ENCODE measurements at places on chromosomes 2 and 18.

DNA sequence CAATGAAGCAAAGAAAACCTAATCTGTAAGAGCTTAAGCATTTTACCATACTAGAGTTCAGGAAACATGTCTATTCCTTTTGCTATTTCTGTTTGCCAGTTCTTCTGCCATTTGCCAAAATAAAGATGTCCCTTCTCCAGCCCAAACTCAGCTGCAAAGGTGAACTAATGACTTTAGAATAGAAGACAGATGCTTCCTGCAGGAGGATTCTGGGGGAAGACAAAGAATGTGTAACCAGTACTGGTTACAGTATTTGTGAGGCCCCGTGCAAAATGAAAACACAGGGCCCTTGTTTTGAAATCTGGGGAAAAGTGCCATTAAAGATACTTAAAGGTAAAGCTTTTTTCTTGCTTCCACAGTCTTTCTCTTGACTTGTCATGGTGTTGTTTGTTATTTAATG is 34.3 kb upstream of the MTX2 start:
- DNase-seq, result no peak

DNA sequence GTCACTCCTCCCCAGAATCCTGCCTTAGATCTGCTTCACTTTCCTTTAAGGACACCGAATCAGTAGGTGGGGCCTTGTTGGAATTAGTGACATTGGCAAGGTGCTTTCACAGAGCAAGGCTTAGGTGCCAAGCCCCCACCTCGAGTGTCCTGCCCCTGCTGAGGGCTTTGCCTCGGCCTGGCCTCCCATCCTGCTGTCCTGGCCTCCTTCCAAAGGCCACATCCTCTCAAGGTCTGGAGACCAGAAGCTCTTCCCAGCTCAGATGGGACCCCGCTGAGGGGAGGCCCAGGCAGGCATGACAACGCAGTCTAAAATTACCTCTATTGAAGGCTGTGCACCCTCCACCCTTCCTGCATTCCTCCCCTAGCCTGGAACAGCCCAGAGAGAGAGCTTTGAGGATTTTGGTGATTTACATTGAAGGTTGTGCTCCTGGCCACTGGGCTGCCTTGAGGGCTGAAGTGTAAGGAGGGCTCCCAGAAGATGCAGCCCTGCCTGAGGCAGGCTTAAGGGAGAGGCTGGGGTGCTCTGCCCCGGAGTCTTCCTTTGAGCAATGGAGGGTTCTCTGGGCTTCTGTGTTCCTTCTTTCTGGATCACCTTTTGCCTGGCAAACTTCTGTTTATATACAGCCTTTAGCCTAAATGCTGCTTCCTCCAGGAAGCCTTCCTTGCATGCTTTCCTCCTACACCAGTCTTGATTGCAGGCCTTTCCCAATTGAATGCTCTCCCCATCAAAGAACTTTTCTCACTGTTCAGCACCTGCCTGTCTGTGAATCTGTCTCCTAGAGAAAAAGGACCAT is 154.4 kb downstream of the DDX1 start:
- no peak for DNase-seq

DNA sequence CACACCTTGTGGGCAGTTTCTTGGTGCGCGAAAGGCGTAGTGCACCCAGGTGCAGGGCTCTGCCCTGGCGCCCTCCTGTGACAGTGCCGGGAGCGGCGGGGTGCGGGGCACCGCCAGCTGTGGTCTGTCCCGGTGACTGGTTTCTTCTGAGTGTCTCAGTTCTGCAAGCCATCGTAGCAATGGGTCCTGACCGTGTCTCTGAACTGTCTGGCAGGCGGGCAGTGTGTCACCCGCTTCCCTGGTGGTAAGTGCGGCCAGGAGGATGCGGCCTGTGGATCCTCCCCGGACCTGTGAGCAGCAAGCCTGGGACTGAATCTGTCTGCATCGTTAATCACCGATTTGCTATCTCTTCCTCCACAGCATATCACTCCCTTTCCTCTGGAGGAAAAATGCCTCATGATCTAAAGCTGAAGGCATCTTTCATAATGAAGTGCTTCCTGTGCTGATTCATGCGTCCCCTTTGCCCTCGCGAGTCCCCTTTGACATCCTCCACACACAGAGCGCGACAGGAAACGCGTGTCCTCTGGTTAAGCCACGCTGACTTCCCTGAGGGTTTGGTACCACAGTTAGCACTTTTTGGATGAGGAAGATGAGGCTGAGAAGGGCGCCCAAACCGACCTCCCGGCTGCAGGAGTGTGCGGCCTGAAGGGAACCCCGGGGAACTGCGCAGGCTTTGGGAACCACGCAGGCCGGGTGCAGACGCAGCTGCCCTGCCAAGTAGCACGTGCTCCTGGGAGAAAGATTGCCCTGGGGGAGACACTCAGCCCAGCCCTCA is 416.0 kb upstream of the HS6ST1 start:
- no peak for DNase-seq

GRCh38 chr2:52668724-52669123 is 1098.9 kb upstream of the CHAC2 start:
- DNase-seq, result no peak

- peak; percentile 56 for DNase-seq
These were observed 34.9 kb downstream of the C18orf54 start for GRCh38 chr18:54392543-54393023.

DNA sequence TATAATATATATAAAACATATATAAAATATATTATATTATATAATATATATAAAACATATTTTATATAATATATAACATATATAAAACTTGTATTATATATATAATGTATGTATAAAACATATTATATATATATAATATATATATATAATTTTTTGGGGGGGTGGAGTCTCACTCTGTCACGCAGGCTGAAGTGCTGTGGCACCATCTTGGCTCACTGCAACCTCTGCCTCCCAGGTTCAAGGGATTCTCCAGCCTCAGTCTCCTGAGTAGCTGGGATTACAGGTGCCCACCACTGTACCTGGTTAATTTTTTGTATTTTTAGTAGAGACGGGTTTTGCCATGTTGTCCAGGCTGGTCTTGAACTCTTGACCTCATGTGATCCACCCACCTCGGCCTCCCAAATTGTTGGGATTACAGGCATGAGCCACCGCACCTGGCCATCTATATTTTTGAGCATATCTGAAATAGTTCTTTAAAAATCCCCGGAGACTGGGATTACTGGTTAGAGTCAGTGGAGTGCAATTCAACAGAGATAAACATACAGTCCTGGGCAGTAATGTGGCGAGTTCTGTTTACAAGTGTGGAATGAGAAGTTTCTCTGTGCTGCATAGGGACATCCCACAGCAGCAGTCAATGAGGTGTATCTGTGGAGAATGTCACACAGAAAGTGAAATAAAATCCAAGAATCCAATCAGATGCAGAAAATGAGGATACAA is 208.4 kb downstream of the MYCN start:
- DNase-seq, result no peak

GRCh38 chr2:224946895-224947294 is 95.4 kb downstream of the DOCK10 start:
- DNase-seq, result peak; percentile 34

DNA sequence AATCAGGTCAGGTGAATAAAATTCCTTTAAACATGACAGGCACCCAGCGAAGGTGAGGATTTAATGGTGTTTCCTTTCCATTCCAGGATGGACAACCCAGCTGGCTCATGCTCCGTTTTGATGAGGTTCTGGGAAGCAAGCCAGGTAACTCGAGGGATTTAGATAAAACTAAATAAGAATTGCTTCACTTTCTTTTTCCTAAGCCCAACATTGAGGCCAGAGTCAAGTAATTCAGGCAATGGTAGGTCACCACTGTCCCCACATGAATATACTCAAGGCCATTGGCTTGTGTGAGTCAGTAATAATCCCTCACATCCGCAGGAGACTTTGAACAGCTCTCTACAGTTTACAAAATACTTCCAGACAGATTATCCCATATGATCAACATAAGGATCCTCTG is 16.2 kb upstream of the LRATD1 start:
- no peak for DNase-seq

GRCh38 chr2:3264010-3264744 is 113.4 kb downstream of the EIPR1 start:
- no peak for DNase-seq

DNA sequence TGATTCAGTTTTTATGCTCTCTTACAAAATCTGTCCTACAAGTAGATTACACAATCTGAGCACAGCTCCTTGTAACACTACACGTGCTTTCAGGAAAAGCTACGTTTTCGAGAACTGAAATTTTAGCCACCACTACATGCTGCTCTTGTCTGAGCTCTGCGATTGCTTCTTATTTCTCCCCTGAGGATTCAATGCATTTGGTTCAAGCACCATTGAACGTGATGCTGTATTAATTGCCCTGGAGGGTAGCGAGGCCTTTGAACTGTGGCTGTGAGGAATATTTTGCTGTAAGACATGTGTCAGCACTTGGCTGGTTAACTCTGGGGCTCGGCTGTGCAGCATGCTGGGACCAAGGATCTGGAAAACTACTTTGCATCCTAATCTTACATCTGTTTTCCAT is 405.8 kb downstream of the EPHA4 start:
- DNase-seq, result peak; percentile 15

DNA sequence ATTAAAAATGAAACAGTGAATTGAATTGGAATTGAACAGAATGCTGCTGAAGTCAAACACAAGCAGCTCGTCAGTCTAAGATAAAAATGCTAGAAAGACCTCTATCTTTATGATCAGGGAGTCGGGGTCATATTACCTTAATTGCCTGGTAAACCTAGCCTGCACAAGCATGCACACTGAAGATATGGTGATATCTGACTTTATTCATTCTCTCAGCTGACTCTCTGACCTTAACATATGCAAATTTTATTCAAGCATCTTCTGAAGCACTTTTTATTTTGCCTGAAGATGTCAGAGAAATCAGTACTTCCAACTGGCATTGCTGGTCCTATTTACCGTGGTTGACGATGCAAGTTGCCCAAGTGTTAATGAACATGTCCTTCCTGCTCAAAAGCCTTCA is 56.4 kb downstream of the DNER start:
- no peak for DNase-seq

DNA sequence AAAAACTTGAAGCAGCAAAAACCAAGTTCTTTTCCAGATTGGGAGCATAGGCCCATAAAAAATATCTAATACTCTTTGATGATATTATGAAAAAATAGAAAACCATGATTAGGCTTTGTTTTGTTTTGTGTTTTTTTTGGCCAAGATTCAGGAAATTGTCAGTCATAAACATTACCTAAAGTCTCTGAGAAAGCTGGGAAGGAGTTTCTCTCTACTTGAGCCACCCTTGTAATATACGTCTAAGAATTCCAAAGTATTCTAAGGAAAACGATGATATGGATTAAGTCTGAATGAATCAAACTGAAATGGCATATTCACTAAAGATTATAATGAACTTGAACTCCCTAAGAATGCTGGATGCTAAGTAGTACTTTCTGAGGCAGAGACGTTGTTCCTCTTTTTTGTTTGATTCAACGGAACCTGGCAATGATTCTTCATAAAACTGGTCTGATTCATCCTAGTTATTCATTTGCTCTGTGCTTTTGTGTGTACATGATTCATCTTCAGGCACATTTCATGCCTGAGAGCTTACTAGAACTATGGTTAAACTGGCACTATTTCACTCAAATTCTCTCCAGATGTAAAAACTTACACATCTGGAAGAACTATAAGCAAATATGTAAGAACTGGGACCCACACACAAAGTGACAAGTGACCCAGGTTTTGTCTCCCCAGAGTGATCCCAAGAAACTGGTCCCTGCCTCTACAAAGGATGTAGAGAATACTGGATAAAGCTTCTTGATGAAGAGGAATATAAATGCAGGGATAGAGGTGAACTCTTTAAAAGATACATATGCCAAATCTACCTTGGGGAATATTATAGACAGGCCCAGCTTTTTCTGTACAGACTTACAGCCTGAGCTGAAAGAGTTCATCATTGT is 159.7 kb downstream of the DOCK10 start:
- DNase-seq, result peak; percentile 71

DNA sequence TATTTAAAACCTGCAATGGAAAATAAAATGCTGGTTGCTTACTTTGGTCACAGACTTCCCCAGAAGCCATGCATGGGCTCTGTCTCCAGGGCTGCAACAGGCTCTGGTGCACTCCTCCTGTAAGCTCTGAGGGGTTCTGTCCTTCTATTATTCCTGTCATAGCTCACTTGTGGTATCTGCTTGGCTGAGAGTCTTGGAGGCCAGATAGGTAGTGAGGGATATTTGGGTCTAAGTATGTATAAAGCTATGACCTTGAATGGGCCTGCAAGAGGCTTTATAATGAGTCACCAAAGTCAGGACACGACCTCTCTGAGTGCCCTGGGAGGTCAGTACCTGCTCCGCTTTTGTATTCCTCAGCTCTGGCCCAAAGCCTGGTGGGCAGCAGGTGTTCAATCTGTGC is 141.6 kb upstream of the CAPN13 start:
- DNase-seq, result no peak

DNA sequence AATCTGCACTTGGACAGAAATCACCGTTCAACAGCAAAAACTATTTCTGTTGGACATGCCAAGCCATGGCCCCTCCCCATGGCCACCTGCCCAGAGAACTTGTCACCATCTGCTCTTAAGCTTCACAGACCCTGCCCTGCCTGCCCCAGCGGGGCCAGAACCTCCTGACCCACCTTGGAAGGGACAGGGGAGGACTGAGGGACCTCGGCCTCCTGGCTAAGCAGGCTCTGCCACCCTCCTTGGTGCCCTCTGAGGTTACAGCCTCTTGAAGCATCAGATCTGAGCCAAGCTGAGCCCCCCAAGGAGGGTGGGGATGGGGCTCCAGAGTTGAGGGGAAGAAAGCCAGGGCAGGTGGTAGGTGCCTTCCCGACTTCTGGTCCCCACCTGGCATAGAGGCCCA is 6.5 kb downstream of the TEX261 start:
- peak; percentile 6 for DNase-seq

- no peak for DNase-seq
These were observed 218.9 kb upstream of the ARL4C start for GRCh38 chr2:234715671-234716250.

GRCh38 chr2:13676269-13676668 is 956.2 kb upstream of the LRATD1 start:
- DNase-seq, result peak; percentile 45

GRCh38 chr2:16014041-16014787 is 73.9 kb downstream of the MYCN start:
- no peak for DNase-seq

GRCh38 chr2:6580982-6581381 is 284.7 kb downstream of the CMPK2 start:
- no peak for DNase-seq

- DNase-seq, result no peak
These were observed 95.0 kb downstream of the HDAC4 start for GRCh38 chr2:239305771-239306170.

Data from AG20443 (cell line).